ENCODE measurements at places on chromosomes 1 and 21.

DNA sequence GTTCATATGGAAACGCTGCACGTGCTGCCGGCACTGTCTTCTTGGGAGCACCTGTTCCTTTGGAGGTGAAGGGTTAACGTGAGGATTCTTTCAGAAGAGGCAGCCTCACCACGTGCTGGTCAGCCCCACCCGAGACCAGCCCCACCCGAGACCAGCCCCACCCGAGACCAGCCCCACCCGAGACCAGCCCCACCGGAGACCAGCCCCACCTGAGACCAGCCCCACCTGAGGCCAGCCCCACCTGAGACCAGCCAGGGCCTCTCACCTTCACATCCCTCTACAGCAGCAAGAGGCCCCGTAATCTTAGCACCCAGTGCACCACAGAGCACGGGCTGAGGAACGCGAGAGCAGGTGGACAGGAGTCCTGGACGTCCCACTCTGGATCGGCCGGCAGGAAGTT is 18.0 kb downstream of the PRDM16 start:
- no peak for DNase-seq

- no peak for DNase-seq
Measured at GRCh38 chr1:19057784-19058475, 101.5 kb upstream of the IFFO2 start.

GRCh38 chr21:38999161-38999560 is 184.1 kb downstream of the PSMG1 start:
- no peak for DNase-seq

DNA sequence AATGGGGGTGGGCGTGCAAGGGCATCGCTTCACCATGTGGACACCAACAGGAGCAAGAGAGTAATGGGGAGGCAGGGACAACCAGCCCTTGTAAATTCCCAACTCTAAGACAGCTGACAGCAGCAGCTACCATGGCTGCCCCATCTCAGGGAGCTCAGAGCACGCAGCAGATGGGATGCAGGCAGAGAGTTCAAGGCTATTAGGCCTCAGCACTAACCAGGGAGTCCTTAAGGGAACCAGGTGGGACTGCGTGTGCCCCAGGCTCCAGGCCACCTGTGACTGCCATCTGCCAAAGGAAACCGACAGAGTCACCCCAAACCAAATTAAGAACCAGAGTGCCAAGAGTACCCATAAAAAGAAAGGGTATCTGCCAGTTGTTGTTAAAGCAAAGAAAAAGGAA is 33.7 kb upstream of the PRDM2 start:
- DNase-seq, result no peak

- DNase-seq, result no peak
Measured at GRCh38 chr21:21606041-21606440, 607.8 kb downstream of the NCAM2 start.

GRCh38 chr1:113012149-113012548 is 56.2 kb upstream of the SLC16A1 start:
- no peak for DNase-seq

GRCh38 chr1:58773406-58773840 is 10.4 kb downstream of the JUN start:
- DNase-seq, result peak; percentile 42

- no peak for DNase-seq
Measured at GRCh38 chr1:79603843-79604242, 597.3 kb upstream of the ADGRL4 start.

DNA sequence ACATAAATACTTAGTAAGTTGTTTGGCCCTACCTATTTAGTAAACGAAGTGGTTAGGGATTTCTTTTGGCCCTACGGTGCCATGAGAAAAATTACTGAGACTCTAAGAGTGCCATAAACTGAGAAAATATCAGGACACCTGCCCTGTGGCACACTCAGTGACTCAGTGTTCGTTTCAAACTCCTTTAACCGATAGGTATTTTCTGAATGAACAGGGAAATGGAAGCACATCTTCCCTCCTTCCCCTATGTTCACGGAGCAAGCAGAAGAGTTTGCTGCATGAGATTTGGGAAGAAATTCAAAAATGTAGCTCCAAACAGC is 134.2 kb downstream of the KAZN start:
- DNase-seq, result peak; percentile 62

- DNase-seq, result peak; percentile 45
Measured at GRCh38 chr1:157984469-157984868, 9.0 kb upstream of the KIRREL1 start.

GRCh38 chr1:204983136-204983535 is 59.9 kb upstream of the CNTN2 start:
- no peak for DNase-seq

GRCh38 chr1:175794586-175794985 is 51.2 kb upstream of the TNR start:
- DNase-seq, result no peak

DNA sequence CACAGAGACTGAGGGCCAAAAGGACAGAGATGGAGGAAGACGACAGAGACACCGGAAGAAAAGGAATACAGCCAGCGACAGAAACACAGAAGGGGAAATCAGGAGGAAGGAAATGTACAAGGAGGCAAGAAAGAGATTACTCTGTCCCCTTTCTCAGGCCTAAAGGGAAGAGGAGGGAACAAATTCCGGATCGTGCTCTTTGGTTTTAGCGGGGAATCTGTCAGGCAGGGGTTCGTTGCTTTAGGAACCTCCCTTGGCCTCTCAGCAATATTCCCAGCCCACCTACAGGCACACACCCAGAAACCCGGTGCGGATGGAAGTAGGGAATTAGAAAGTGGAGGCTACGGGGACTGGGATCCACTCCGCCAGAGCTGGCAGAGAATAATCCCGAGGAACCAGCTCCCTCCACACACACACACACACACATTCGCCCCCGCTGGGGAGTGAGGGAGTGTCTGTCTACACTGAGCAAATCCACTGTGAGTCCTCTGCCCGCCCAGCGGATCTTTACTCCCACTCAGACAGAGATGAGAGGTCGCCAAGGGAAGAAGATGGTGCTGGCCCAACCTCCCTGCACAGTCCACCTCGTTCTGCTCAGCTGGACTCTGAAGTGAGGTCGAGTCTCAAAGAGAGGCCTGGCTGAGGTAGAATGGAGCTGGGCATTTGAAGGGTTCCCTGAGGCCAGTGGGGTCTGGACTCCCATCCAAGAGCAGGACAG is 5.7 kb downstream of the TAL1 start:
- DNase-seq, result no peak

DNA sequence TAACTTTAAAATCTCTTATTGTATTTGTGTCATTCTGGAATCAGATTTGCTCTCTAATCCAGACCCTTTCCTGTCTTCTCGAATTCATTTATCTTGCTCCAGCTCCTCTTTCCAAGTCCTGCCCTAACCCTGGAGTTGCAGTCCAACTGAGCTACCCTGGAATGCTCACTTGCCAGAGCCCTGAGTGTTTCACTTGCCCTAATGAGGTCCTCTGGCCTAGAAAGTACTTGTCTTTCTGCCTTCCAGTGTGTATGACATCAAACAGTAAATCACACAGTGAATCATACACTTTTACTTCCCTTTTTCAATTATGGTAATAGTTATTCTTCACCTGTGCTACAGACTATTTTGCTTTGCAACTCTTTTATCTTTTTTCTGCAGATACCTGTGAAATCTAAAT is 96.9 kb downstream of the NEK7 start:
- peak; percentile 38 for DNase-seq

DNA sequence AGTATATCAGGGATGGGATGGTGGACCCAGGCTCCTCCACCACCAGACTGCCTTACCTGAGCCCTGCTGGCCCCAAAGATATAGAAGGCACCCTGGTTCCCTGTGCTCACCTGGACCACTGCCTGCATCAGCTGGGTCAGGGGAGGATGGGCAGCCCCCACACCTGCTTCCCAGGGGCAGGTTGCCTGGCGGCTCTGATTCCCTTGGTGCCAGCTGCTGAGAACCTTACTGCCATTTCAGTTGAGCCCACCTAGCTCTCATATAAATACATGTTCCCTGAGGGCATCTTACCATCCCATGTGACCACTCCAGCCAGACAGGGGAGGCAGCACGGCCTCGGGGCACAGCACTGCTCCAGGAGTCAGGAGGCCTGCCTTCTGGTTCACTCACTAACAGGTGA is 24.4 kb downstream of the PSEN2 start:
- no peak for DNase-seq

DNA sequence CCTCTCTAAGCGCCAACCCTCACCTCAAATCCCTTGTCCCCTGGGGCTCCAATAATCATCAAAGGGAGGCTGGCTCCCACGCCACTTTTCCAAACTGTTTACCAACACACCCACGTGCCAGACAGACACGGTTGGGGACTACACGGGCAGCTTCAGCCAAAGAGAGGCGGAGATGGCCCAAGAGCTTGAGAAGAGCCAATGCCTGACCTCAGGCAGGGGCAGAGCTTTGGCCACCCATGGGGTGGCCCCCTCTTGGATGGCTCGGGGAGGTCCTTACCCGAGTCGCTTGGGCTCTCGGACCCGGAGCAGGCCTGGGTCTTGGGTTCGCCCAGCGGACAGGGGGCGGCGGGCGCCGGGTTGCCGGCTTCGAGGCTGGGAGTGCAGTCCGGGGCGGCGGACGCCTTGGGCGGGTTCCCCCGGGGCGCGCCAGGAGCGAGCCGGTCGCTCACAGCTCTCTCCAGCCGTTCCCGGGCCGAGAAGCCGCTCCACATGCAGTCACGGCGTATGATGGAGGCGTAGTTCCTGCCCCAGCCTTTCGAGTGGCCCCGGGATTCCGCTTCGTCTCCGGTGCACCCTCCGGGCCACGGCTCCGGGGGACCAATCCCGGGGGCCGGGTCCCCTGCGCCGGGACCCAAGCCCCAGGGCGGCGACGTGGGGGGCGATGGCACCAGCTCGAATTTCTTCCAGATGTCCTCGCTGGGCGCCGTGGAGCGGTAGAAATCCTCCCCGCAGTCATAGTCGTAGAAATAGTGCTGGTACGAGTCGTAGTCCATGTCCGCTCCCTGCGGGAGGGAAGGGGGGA is 854 bp downstream of the MYCL start:
- DNase-seq, result no peak

DNA sequence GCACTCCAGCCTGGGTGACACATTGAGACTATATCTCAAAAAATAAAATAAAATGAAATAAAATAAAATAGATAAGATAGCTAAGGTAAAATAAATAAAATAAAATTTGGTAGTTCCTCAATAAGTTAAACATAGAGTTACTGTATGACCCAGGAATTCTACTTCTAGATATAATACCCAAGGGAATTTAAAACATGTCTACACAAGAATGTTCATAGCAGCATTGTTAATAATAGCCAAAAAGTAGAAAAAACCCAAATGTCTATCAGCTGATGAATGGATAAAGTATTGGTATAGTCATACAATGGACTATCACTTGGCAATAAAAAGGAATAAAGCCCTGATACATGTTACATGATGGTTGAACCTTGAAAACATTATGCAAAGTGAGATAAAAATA is 47.8 kb downstream of the CEP350 start:
- no peak for DNase-seq

DNA sequence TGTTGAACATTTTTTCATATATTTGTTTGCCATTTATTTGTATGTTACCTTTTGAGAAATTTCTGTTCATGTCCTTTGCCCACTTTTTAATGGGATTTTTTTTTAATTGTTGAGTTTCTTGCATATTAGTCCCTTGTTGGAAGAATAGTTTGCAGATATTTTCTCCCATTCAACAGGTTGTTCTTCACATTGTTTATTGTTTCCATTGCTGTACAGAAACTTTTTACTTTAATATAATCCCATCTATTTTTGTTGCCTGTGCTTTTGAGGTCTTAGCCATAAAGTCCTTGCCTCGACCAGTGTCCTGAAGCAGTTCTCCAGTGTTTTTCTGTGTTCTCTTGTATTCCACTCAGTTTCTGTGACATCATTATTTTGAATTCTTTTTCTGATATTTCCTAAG is 54.2 kb upstream of the B3GALT2 start:
- no peak for DNase-seq

GRCh38 chr1:69738458-69739250 is 170.9 kb downstream of the LRRC7 start:
- DNase-seq, result no peak

DNA sequence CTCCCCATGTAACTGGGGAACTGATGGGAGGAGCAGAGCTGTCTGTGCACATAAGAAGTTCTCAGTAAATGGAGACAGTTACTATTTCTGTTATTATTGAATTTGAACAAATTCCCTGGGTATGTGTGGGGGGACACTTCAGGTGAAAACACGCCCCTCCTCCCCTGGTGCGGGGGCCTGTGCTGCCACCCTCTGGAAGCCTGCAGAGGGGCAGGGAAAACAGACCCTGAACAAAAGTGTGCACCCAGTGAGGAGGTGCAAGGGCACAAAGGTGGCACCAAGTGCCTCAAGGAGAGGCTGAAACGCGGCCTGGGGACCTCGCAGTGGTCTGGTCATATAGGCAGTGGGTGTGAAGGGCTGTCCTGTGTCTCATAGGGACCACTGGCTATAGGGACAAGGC is 18.2 kb upstream of the NADK start:
- no peak for DNase-seq

DNA sequence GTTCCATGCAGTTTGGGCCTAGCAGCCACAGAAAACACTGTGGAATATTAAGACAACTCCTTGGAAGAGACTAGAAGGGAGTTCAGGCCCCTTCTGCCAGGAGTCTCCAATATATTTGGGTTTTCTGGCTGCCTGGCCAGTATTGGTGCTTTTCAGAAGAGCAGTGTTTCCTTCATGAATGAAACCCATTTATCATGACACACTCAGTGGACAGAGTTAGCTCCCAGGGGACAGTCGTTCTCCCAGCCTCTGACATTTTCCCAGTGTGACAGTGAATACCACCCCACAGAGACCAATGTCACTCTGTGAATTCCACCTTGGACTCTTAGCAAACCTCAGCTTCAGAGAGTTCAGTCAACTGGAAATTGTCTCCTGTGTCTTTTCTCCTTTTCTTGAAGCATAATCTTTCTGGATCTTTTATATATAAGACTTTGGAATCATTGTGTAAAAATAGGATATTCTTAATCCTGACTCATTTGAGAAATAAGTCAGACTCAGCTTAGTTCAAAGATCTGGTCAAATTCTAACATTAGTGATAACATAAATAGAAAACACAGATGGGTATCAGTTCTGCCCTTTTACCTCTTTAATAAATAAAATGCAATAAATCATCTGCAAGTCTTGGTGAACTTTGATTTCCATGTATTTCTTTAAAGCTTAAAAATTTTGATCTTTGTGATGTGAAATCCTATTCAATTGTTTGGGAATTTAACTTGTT is 40.4 kb downstream of the GNG12 start:
- DNase-seq, result no peak

- DNase-seq, result no peak
Measured at GRCh38 chr1:8871539-8871935, 6.9 kb downstream of the ENO1 start.

DNA sequence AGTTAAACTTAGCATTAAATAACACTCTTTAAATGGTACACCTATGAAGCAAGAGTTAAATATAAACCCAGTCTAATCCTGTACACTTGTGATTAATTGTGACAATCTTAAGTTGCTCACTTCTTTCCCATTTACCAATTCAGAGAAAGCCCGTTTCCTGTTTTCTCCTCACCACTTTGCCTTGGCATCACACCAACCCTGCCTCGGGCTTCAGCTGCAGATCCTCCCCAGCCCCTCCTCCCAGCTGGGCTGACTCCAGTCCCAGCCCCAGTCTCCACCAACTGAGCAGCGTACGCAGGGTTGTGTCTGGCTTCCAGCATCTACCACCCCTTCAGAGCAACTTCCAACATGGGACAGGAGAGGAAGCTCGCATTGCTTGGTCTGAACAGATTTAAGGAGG is 4.1 kb downstream of the PYCR2 start:
- peak; percentile 4 for DNase-seq
